NCI-H187 treated with DMSO at 0.1 percent for 48 hours (cell line): ENCODE measurements at places on chromosomes 13 and 19.

DNA sequence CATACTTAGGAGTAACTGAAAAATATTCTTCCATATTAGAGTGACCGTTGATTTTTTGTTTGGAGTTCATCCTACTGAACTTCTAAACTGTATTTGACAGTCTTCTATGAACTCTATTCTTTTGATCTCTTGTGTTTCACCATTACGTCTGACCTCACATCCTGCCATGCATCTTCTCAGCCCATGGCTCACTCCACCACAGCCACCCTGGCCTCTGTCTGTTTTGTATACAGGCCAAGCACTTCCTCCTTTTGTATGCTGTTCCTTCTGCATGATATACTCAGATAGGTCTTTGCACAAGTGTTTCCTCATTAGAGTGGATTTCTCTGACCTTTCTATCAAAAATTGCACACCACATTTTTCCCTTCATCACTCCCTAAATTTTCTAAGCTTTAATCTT is 119.9 kb downstream of the MAB21L1 start:
- no peak for DNase-seq

GRCh38 chr19:7120499-7120898 is 51.0 kb downstream of the ZNF557 start:
- no peak for DNase-seq

DNA sequence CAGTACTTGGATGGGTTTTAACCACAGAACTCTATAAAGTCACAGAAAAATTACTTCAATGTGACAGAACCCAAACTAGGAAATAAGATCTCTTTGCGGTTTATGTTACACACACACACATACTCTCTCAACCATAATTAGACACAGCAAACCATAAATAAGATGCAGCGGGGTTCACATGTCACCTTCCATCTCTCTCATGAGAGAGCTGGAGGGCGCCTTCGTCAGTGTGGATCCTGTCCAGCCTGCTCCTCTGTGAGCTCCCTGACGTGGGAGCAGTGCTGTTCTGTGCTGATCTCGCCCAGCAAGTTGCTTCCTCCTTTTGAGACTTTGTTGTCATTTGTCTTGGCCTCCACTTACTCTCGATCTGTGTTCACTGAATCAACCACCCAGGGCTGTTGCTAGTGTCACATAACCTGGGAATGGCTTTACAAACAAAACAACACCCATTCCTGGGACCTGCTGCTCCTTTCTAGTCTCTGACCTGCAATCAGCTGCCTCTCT is 204.9 kb upstream of the KL start:
- DNase-seq, result no peak

DNA sequence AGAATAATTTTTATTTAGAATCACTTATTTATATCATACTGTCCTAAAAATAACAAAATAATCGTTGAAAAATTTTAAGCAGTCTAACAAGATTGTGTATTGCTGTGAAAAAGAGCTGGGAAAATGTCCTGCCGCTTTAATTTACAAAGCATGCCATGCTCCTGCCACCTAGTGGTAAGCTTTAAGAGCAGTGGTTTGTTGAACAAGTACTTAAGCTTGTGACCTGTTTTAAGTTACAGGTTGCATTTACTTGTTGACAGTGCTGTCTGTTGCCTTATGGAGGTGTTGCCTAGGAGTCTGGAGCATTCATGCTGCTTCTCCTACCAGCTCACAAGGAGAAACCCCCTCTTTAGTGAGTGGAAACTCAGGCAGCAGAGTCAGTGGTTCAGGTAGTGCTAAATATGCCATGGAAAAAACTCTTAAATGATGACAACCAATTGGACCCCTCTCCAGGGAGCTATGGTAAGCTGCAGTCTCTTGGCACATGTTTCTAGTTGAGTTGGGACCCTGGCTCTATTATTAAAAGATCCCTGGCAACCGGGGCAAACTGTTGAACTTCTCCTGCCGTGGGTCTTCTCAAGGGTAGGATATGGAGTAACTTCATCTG is 68.4 kb downstream of the SPATA13 start:
- DNase-seq, result no peak

GRCh38 chr19:18704054-18704453 is 20.6 kb downstream of the CRTC1 start:
- DNase-seq, result no peak

- DNase-seq, result no peak
Measured at GRCh38 chr13:113657851-113658741, at the start of gene ATP4B. ATP4B (minus strand) TSS chr13:113658198; CDS start chr13:113658144, 54 bp downstream.

DNA sequence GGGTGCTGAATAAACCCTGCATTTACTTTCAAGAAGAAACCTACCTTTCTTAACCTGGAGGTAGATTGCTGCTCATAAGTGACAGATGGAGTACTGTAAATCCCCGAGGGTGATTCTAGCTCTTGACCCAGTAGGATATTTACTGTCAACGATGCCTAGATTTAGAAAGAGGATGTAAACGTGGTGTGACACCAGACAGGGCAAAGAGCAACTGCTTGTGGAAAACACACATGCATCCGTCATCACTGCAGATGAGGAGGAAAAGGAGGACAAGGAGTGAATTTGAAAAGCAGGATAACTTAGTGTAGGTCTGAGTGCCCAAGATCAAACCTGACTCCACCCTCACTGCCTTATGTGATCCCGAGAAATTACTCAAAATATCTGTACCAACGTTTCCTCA is 9.8 kb upstream of the CLN5 start:
- no peak for DNase-seq

DNA sequence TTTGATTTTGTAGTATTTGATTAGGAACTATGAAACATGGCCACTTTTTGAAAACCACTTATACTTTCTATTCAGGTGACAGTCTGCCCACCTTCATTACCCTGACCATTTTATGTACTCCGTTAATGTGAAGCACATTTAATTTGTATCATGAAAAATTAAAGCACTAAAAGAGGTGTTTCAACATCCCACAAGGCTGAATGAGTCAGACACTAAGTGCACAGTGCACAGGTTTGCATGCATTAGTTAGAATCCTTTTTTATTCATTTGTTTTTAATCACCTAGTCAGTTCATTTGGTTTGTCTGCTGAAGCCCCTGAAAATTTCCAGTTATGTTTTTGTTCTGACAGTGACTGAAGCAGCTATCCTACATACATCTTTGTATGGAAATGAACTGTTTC is 271.0 kb downstream of the SLITRK5 start:
- DNase-seq, result no peak

GRCh38 chr19:4477034-4477801 is 5.1 kb downstream of the HDGFL2 start:
- no peak for DNase-seq

DNA sequence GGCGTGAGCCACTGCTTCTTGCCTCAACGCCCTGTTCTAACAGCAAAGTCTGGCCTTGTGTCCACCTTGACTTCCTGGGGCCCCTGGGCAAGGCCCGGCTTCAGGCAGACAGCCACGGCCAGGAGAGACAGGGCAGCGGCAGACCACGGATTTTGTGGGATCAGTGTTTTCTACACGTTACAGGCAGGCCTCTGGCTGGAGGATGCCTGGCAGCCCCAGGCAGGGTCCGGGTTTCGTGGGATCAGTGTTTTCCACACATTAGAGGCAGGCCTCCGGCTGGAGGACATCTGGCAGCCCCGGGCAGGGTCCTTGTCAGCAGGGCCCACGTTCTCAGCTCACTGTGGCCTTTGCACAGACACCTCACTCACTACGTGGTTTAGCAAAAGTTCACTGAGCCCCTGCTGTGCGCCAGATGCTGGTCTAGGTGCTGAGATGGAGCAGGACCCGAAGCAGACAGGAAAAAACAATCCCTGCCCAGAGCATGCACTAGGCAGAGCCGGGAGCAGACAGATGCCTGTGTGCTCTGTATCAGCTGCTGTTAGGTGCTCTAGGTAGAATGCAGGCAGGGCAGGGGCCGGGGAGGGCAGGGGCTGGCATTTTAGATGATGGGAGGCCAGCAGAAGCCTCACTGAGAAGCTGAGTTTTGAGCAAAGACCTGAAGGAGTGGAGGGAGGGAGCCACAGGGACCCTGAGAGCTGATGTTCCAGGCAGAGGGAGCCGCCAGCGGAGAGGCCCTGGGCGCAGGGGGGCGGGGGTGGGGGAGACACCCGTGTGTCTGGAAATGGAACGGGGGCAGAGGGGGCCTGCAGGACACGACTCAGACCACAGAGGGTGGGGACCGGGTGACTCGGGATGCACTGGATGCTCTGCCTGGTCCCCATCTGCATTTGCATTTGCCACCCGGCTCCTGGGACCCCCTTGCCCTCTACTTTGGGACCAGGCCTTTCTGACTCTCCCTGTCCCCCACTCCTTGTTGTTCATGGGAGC is 25.0 kb upstream of the NCCRP1 start:
- no peak for DNase-seq

GRCh38 chr13:99406799-99407201 is 94.5 kb upstream of the TM9SF2 start:
- no peak for DNase-seq

GRCh38 chr13:114049026-114049425 is 75.2 kb upstream of the C13orf46 start:
- no peak for DNase-seq

GRCh38 chr19:29655648-29656335 is 9.5 kb upstream of the PLEKHF1 start:
- no peak for DNase-seq

- no peak for DNase-seq
Measured at GRCh38 chr13:100108913-100109507, 20.1 kb downstream of the PCCA start.

DNA sequence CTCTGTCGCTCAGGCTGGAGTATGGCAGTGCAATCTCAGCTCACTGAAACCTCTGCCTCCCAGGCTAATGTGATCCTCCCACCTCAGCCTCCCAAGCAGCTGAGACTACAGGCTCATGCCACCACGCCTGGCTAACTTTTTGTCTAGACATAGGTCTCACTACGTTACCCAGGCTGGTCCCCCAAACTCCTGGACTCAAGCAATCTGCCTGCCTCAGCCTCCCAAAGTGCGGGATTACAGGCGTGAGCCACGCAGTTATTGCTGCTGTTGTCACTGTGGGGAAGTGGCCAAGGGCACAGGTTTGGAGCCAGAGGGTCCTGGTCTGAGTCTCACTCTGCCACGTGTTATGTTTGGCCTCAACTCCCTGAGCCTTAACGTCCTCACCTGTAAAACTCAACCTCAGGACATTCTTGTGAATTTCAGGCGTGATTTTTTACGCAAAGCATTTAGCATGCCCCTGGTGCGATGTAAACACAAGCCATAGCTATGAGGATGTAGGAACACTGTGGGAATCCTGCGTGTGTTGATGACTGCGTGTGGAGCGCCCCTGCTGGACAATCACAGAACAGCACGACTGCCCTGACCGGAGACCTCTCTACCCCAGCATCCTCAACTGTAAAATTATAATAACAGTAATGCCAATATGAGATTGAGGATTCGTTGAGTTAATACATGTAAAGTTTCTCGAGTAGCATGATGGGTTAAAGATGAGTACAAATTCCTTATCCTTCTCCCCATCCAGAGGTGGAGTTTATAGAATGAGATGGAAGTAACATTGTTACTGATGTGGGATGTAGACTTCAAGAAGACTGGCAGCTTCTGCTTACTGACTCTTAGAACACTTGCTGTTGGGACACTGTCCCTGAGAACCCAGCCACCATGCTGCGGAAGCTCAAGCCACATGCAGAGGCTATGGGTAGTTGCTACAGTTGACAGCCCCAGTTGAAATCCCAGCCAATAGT is 41.8 kb upstream of the PNMA8B start:
- no peak for DNase-seq

DNA sequence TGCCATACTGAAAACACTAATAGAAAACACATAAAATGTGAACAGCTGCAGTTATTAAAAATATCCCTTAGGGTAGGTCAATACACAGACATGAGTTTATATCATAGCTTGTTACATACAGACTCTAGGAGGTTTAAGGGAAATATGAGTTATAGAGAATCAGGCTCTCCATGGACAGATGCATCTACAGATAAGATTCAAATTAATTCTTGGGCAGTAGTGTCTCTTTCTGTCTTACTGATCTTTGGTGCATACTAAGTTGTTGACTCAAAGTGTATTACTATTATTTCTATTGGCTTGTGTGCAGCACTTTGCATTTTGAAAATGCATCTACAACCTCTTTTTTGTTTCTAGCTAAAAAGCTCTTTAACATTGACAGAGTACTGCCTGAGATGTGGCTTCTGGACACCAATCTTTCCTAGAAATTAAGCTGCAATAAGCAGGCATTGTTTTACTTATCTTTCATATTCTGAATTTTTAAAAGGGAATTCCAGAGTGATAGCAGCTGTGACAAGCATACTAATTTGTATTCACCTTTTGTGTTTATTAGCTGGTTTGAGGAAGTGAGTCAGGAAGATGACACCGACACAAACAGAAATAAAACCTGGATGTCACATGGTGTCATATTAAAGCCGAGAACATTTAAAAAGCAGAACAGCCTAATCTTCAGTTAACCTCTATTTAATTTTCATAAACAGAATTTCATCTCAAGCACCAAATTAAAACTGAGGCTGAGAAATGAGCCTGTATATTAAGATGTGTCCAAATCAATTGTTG is 399.0 kb downstream of the PCDH9 start:
- DNase-seq, result no peak

- DNase-seq, result no peak
Measured at GRCh38 chr19:55082020-55082851, 6.6 kb downstream of the EPS8L1 start.
